Stimulated activated CD4-positive, alpha-beta T cell treated with anti-CD3 and anti-CD28 coated beads, Interleukin-4, amount 100 ng/mL, for 4 hours (primary cell): ENCODE measurements at places on chromosomes 7 and 10.

- DNase-seq = no peak
Measured at GRCh38 chr7:70389531-70390151, 742.3 kb upstream of the GALNT17 start.

GRCh38 chr7:117384688-117385362, 42.5 kb downstream of the ASZ1 start:
- DNase-seq = no peak

- no peak for DNase-seq
Measured at GRCh38 chr10:64977915-64978314, 1456.7 kb downstream of the REEP3 start.

- no peak for DNase-seq
Measured at GRCh38 chr10:42943025-42943818, 133.6 kb upstream of the RET start.
